Stimulated activated effector memory CD8-positive, alpha-beta T cell treated with anti-CD3 and anti-CD28 coated beads, Interleukin-12 subunit alpha, Interleukin-12 subunit beta, amount 100 ng/mL, for 72 hours (primary cell): ENCODE measurements at places on chromosomes 5 and 9.

DNA sequence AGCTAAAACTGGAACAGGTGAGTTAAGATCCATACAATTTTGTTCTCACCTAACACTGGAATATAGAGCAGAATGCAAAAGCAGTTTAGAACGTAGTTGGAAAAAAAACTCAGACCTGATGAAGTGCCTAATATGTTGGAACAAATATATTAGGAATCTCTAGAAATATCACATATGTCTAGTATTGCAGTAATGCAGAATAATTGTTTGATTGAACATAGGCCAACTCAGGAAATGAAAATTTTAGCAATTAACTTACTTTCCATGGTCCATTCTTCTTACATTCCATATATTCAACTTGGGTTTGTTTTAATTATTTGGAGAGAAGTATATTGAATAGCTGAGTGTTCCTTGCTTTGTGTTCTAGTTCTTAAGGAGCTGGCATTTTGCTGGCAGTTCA is 111.8 kb upstream of the ADAMTSL1 start:
- no peak for DNase-seq

- no peak for DNase-seq
Observed at GRCh38 chr5:170301149-170301548, 3.6 kb upstream of the LCP2 start.

GRCh38 chr5:425714-426113 is 17.3 kb upstream of the EXOC3 start:
- no peak for DNase-seq

DNA sequence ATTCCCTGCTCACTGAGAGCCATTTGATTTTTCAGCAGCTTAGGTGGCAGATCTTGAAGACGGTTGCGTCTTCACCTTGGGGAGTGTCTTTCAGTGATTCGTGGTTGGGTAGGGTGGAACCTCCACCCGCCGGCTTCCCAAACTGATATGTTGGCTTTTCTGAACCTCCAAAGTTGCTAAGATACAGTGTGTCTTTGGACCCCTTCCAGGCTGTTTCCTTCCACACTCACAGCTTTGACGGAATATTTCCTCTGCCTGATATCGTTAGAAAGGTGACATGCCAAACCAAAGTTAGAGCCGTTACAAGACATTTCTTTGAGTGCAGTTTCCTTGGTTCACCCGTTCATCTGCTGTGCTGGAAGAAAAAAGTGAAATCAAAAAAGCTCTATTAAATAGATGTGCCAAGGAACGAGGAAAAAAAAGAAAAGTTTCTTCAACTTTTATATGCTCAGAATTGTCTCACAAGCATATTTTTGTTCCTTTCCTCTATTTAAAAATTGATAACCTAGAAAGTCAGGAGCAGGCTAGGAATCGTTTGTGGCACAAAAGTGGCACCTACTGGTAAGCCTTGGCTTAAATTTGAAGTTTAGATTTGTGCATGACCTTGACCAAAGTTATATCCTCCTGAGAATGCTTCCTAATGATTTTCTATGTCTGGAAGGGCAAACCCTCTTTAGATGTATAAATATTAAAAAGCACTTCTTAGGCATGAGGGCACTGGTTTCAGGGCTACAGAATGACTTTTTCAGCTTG is 270.7 kb upstream of the WWC1 start:
- DNase-seq = no peak

- DNase-seq = no peak
Observed at GRCh38 chr9:80447876-80448275, 876.1 kb downstream of the TLE4 start.

- DNase-seq = peak; percentile 65
Observed at GRCh38 chr5:40223884-40224402, 455.8 kb upstream of the PTGER4 start.

GRCh38 chr9:127204771-127205470 is 59.7 kb upstream of the GARNL3 start:
- DNase-seq = no peak

- no peak for DNase-seq
Observed at GRCh38 chr5:54090495-54091120, 219.8 kb downstream of the ARL15 start.

DNA sequence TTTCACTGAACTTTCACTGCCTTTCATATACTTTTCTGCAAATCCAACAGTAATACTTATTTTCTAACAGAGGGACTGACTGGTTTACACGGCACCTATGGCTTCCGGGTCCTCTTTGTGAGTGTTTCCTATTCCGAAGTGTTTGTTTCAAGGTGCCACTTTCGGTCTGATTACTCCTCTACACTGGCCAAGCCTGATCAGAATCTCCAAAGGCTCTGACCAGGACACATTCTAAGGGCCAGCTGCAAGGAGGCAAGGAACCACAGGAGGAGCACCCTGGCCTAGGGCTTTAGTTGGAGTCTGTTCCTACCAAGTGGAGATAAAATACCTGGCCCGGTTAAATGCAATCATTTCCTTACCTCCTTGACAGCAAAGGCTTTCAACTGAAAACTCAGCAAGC is 132.1 kb downstream of the GLIS3 start:
- no peak for DNase-seq

DNA sequence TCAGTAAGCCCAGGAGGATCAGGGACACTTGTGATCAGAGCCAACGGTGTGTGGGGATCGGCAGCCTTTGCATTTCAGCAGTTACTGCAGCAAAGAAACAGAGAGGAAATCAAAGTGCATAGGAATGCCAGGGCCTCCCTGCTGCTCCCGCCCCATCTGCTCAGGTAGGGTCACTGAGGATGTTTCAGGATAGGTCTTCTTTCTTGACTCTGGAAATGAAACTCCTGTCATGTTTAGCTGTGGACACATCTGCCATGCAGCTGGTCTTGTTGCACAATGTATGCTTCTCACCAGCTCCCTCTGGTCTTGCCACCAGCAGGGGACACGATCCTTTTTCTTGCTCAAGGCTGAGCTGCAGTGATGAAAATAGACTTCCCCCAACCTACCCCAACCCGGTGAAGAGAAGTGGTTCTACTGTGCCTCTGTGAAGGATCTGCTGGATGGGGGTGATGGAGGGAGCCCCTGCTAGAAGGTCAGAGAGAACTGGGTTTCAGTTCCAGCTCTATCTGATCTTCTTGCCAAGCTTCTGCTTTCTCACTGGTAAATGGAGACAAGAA is 185.2 kb upstream of the KLF4 start:
- DNase-seq = no peak

DNA sequence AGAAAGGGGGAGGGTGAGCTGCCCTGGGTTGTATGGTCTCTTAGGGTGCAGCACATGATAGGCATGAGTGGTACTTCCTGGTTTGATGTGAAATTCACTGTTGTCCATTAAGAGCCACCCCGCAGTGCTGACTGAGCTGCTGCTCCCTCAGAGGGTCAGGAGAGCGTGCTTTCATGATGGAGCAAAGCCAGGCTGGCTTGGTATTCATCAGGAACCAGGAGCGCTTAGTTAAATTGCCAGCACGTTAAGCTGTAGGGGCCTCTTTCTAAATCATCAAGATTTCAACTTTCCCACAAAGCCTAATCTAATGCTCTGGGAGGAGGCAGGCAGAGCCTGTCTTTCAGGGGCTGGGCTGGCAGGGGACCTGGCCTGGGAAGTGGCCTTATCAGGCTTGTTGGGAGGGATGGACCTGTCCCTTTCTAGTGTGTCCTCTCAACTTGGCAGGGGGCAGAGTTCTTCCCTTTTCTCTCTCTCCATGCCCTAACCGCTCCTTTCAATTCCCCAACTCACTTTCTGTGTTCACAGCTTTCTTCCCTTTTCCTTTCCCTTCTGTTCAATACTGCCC is 7.9 kb downstream of the CYSTM1 start:
- DNase-seq = no peak

DNA sequence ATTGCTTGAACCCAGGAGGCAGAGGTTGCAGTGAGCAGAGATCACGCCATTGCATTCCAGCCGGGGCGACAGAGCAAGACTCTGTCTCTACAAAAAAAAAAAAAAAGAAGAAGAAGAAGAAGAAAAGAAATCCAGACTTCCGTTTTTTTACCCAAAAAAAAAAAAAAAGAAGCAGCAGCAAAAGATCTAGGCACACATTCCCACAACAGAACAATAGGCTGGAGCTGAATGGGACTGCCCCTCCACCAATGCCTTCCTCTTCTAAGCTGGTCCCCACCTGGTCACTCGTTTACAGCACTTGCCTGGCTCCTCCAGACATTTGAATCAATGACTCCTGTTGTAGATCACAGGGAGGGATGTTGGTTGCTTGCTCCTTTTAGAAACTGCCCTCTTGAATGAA is 1.6 kb upstream of the LMAN2 start:
- no peak for DNase-seq

DNA sequence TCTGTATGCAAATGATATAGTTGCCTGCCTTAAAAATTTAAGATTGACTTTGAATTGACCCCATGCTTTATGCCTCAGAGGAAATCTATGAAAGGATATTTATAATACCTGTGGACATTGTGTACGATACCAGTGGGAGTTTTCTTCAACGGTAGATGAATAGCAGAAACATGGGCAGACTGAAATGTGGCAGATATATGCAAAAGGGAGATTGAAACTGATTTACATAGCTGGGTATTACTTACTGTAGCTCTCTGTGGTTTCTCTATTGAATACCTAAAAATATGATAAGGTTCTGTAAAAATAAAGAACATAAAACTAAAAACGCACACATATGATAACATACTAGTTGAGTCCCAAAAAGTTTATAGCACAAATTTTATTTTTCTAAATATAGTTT is 345.2 kb upstream of the PCSK5 start:
- no peak for DNase-seq

DNA sequence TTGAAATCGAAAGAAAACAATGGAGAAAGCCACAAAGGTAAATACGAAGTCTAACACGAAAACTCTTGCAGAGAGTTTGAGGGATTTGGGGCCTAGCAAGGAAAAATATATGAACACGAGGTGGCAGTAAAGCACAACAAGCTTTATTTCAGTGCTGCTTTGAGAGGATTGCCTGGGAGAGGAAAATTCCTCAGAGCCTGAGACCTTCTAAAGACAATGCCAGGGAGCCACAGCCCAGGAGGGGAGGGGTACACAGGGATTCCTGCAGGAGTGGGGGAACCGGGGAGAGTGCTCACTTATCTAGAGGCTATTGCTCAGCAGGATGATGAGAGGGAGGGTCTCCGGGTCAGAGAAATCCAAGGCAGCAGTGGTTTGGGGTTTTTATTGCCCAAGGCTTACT is 134.9 kb upstream of the ADCY2 start:
- DNase-seq = no peak

GRCh38 chr5:54658010-54658409 is 140.5 kb downstream of the SNX18 start:
- no peak for DNase-seq

DNA sequence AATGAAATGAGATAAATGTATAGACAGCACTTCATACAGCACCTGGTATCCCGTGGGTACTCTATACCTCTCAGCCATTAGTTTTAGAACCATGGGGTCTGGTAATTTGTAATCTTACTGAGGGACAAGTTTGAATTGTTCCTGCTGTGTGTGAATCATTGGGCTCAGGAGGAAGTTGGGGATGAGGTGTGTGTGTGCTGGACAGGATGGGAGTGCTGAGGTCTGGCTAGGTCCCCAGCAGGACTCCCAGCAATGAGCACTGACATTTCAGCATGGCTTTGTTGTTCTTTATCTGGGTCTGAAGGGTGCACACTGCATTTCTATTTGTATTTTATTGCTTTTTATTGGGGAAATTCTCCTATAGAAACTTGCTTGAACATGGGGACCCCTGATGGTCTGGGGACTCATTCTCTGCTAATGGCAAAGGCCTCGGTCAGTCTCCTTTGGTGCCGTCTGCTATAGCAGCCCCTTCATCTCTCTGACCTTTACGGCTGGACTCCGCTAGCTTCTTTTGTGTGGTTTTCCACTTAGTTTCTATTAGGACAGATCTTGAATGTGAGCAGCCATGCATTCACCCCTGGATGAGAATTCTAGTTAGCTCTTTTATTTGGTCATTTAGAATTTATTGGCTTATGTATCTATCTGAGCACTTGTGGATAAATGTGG is 98.1 kb downstream of the SREK1 start:
- no peak for DNase-seq

DNA sequence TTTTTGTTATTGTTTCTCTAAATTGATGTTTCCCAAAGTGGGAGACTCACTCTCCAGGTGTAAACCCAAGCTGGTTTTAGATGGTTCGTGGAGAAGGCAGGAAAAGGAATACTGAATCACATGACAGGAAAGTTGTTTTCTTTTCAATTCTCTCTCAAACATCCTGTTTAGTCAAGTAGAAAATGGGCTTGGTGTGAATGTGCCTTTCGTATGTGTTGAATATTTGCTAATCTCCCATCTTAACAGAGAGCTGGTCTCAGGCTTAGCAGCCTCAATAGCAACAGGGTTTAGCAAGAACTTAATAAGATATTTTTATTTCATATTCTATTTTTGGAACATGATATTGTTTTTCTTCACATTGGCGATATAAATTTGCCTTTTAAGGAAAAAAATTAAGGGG is 119.7 kb downstream of the INSYN2B start:
- DNase-seq = no peak

DNA sequence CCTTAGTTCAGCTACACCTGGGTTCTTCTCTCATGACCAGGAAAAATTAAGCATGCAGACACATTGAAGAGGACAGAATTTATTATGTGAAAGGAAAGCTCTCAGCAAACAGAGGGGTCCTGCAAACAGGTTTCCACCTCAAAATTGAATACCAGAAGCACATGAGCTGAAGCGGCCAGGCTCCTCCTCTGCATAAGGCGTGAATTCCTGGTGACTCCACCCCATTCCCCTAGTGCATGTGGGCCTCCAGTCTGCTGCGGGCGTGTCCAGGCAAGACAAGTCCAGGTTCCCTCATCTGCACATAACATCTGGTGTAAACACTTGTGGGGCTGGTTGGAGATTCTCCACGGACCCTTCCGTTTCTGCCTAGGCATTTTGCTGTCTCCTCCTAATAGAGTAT is 1156.4 kb downstream of the FOXD4L5 start:
- DNase-seq = no peak

- no peak for DNase-seq
Observed at GRCh38 chr5:163321511-163321910, 115.9 kb upstream of the CCNG1 start.

DNA sequence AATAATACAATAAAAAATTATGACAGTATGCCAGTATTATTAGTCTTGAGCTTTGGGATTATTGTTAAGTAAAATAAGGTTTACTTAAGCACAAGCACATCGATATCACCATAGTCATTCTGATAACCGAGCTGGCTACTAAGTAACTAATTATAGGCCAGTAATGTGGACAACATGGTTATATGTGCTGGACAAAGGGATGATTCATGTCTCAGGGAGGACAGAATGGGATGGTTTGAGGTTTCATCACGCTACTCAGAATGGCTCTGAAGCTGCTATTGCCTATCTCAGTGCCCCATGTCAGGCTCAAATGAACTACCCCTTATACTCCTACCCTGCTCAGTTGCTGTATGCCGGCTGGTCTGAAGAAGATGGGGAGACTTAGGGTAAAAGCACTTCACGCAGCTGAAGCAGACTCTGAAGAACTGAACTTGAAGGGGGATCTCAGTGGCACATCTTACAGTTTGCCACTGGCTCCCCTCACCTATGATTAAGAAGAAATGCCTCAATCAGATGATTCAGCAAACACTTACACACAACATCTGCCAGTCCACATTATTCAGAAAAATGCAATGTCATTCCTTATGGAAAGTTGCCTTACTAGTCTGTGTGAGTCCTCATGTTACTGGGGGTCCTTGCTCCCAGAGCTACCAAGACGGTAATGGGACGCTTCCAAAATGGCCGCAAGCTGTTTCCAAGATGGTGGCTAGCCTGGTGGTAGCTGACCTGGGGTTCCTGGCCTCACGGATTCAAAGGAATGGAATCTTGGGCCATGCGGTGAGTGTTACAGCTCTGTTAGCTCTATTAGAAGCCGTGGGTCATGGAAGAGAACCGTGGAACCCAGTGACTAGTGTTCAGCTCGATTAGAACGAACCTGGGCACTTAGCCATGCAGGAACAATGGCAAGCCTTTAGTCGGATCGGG is 1098.6 kb downstream of the TAF11L14 start:
- no peak for DNase-seq

GRCh38 chr9:117412006-117412715 is 2.7 kb downstream of the ASTN2 start:
- DNase-seq = no peak
